ENCODE measurements at places on chromosomes 3 and 15.

GRCh38 chr15:49101536-49101935, 53.9 kb downstream of the COPS2 start:
- peak; percentile 23 for DNase-seq

DNA sequence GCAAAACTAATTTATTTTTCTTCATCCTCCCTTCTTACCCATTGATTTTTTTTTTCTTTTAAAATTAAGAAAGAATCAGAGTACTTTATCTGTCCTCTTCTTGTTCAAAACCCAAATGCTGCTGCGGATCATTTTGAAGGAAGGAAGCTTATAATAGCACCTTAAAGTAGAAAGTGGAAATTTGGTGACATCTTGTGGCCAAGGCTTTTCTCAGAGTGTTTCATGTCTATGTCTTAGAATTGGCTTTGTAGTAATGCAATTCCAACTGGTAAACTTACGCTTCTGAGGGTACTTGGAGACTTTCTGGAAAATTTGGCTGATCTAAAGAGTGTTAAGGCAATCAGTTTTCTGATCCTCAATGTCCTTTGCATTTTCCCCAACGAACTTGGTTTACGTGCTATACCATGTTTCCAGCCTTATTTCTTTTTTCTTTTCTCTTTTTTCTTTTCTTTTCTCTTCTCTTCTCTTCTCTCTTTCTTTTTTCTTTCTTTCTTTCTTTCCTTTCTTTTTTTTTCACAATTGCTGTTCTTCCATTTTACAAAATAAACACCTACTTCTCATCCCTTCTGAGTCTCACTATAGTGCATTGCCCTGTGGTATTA, 30.7 kb downstream of the C3orf38 start:
- DNase-seq: peak; percentile 30

DNA sequence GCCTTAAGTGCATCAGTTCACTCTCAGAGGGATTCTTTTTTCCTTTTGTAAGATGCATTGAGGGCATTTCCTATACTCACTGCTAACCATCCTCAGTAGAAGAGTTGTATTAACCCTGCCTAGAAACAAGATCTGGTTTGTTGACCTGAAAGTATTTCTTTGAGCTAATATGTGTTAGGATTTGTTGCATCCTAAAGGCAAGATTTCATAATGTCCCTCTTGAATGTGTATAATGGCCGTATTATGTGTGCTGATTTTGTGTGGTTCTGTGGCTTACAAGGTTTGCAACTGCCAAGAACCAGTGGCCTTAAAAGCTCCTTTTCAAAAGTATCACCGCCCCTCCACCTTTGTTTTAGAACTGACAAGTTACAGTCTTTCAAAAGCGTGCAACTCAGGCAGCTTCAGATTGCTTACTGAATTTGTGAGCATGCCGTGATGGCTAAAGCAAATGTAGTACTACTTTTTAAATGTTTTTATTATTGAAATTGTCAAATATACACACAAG, 182.0 kb upstream of the BHLHE40 start:
- DNase-seq: no peak

DNA sequence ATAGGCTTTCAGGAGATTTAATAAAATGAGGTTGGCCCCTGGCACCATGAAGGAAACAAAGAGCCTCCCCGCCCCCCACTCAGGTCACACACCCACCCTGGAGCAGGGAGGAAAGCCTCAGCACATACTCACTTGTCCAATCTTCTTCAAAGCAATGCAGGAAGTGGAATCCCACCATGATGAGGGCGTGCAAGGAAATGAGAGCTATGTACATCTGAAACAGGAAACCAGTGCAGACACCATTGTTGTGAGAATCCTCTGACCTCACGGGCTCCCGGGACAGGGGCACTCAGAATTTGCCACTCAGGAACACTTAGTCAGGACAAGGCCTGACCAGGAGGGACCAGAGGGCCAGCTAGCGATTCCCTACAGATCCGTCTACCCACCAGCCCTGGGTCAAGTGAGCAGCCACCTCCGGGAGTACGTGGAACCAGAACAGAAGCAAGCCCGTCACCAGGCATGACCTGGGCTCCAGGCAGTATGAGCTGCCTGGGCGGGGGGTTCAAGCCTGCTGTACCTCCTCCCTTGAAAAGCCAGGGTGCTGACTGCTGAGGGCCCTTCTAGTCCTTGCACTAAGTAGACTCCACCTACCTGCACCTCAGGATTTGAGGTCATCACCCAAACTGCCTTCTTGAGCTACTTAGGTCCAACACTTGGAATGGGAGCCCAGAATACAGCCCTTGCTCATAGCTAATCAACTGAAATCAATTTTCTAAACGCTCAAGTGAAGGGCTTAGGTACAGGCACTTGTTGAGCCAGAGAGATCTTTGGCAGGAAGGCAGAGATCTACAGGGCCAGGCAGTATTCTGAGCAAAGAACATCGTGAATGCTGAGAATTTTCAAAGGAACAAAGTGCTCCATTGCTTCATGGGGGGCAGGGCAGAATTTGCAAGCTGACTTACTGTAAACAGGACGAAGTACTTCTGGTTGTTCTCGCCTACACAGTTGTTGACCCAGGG, 42.7 kb downstream of the ZDHHC3 start:
- no peak for DNase-seq

DNA sequence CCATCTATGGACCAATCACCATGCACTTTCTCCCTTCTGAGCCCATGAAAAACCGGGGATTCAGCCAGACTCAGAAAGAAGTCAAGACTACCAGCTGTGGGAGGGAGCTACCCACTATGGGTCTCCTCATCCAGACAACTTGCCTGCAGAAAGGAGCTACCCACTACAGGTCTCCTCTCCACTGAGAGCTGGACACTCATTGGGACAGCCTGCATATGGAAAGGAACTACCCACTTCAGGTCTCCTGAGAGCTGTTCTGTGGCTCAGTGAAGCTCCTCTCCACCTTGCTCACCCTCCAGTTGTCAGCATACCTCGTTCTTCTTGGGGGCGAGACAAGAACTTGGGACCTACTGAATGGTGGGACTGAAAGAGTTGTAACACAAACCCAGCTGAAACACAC, 22.3 kb upstream of the ZBED2 start:
- no peak for DNase-seq

- no peak for DNase-seq
Observed at GRCh38 chr15:31049682-31050615, 51.6 kb downstream of the TRPM1 start.

- DNase-seq: peak; percentile 13
Observed at GRCh38 chr15:95405447-95405846, 925.1 kb upstream of the NR2F2 start.

DNA sequence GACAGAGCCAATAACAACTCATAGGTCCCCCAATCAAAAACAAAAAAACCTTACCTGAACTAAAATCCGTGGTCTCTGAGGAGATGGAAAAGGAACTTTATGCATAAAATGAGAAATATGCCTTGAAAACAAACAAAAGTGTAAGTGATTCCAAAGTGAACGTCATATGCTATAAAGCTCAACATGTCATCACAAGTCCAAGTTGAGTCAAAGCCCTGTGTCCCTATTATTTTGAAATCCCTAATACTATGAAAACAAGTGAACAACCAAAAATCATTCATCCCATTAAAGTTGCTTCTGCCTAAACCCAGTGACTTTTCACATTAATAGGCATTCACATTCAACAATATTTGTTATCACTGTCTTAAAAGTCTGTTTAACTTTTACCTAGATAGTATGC, 59.4 kb downstream of the DENND4A start:
- no peak for DNase-seq

- no peak for DNase-seq
Observed at GRCh38 chr3:49238274-49239127, 38.5 kb downstream of the C3orf62 start.

- no peak for DNase-seq
Observed at GRCh38 chr3:71355862-71356261, 227.7 kb downstream of the FOXP1 start.

DNA sequence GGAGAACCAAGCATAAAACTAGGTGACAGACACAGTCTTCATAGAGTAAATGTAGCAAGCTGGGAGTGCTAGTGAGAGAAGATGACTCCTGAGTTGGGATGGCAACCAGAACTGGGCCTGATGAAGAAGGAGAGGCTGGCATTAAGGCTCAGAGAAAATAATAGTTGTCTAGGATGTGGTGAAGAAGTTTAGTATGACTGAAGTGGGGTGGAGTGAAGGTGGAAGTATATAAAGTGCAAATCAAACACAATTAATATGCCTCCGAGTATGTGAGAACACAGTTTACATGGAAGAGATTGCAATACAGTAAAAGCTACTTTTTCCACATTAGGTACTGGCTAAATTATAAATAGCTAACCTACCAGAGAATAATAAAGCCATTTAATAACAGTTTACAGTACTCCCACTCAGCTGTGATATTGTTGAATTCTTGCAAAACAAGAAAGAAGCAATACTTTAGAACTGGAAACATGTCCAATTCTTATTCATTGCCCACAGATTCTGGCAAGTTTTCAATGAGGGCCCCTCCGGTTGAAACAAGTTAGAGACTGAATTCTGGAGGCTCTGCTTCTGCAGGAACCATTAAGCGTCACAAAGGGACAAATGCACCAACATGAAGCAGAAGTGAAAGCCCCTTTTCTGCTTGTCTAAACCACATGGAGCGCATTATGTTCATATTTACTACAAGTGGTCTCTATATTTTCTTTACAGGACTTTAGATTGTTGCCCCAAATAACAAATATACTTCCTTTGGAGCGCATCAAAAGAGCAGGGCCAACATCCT, 243.7 kb downstream of the SLC9A9 start:
- DNase-seq: no peak

- no peak for DNase-seq
Observed at GRCh38 chr3:77524946-77525682, 485.2 kb downstream of the ROBO2 start.

DNA sequence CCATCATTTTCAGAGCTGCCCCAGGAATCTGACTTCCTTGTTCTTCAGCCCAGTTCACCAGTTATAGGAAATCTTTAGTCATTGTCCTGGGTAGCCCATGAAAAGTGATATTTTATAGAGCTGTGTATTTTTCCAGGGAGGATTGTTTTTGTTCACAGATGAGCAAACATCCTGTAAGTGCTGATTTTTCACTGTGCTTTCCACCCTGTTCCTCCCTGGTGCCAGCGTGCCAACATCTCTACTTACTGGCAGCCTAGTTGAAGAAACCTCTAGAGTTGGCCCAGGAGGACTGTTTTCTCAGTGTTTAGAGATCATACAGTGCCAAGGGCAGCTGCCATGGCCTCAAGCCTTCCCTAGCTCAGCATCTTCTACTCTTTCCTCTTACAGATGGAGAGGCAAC, 41.3 kb downstream of the ST6GAL1 start:
- no peak for DNase-seq

DNA sequence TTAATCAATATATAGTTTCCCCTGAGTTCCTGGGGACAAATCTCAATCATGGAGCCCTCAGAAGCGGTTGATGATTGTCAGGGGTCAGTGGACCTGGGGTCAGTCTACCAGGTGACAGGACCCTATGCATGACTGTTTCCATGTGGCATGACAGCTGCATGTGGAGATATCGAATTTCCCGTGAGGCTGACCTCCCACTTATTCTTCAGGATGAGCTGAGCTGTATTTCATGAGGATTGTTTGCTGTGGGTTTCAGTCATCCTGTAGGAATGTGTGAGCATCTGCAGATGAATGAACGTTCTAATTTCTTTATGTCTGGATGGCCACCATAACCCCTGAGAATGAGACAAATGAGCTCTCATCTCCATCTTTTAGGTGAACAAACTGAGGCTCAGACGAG, 93.0 kb upstream of the HES1 start:
- peak; percentile 29 for DNase-seq

DNA sequence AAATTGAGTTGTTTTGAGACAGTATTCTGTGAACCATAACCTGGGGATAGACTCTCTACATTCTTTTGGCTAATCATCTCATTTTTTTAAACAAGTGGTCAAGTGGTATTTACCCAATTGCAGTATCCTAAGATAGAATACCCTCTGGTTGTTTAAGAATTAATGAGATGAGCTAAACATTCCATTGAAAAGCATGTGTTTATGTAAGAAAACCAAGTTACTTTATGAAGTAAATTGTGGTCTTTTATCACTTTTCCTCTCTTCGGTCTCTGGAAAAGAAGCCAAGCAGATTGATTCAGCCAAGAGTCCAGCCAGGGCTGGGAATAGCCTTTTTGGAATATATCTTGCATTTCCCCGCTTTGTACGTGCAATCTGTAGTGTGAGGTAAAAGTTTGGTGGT, 185.7 kb upstream of the TOPAZ1 start:
- no peak for DNase-seq

GRCh38 chr15:71042356-71042922, 72.8 kb upstream of the THSD4 start:
- no peak for DNase-seq

GRCh38 chr3:156479604-156480003, 75.3 kb downstream of the SSR3 start:
- no peak for DNase-seq

- no peak for DNase-seq
Observed at GRCh38 chr3:184584464-184584891, 22.9 kb downstream of the EPHB3 start.

GRCh38 chr3:129003578-129004112, 2.5 kb downstream of the EFCC1 start:
- no peak for DNase-seq

GRCh38 chr3:193997228-193998122, 138.5 kb upstream of the HES1 start:
- DNase-seq: no peak

- no peak for DNase-seq
Observed at GRCh38 chr15:70584838-70585706, 178.3 kb downstream of the UACA start.

GRCh38 chr3:53114011-53114400, 16.2 kb downstream of the RFT1 start:
- no peak for DNase-seq

GRCh38 chr3:160278210-160278609, 53.0 kb downstream of the C3orf80 start:
- DNase-seq: no peak

GRCh38 chr3:136919799-136920580, 37.8 kb upstream of the IL20RB start:
- no peak for DNase-seq

GRCh38 chr3:105647047-105647446, 221.8 kb downstream of the CBLB start:
- DNase-seq: peak; percentile 70

GRCh38 chr3:128725547-128726022, 398 bp upstream of the RAB7A start:
- DNase-seq: no peak

DNA sequence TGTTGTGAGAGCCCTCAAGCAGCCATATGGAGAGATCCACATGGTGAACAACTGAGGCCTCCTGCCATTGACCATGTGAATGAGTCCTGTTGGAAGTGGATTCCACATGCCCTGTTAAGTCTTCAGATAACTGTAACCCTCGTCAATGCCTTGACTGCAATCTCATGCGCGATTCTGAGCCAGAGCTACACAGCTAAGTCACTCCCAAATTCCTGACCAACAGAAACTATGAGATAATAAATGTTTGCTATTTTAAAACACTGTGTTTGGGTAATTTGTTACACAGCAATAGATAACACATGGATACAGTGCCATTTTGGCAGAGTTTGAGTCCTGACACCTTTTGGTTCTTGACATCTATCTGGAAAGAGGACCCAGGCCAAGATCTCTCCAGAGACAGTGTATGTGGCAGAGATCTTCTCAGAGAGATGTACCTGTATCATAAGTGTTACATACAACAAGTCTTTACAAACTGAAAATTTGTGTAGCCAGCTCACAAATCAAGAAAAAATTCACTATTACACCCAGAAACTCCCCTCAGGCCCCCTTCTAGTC, 34.5 kb upstream of the BNC1 start:
- DNase-seq: no peak
